ENCODE measurements at places on chromosomes 7 and 10.

GRCh38 chr7:8035647-8036518 is 67.3 kb downstream of the GLCCI1 start:
- DNase-seq = no peak

DNA sequence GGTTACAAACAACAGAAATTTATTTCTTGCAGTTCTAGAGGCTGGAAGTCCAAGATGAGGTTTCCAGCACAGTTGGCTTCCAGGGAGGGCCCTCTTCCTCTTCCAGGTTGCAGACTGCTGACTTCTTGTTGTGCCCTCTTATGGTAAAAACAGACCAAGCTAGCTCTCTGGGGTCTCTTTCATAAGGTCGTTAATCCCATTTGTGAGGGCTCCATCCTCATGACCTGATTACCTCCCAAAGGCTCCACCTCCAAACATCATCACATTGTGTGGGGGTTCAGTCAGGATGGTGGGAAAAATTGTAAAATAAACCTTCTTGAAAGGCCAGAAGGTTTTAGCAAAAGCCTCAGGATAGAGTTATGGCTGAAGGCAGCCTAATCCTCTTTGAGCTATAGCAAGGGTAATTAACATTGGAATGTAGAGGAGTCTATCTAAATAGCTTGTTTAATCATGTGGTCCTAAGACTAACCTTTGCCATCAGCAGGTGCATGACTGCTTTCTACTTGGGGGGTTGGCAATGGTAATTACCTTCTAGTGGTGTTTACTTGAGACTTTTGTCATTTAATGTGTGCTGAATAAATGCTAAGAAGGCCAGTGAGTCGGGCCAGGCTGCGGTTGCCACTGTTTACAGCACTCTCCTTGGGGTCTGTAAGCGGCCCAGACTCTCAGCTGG is 80.8 kb downstream of the PPP1R17 start:
- no peak for DNase-seq

DNA sequence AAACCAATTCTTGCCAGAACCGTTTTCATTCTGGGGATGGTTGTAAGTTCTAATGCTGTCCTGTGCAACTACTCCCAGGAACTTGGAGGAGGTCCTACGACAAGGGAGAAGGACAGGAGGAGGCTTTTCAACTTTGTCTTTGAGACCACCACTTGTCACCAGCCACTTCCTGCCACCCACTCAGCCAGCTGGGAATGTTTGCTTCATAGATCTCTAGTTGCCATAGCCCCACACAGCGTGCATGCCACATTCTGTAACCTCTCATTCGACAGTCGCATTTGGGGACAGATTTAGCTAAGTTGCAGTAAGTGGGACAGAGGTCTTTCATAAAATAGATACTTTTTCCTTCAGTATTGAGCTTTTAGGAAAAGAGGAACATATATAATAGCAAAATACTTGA is 78.0 kb downstream of the TAF3 start:
- no peak for DNase-seq

GRCh38 chr10:132921086-132921485 is 21.3 kb downstream of the CFAP46 start:
- no peak for DNase-seq

DNA sequence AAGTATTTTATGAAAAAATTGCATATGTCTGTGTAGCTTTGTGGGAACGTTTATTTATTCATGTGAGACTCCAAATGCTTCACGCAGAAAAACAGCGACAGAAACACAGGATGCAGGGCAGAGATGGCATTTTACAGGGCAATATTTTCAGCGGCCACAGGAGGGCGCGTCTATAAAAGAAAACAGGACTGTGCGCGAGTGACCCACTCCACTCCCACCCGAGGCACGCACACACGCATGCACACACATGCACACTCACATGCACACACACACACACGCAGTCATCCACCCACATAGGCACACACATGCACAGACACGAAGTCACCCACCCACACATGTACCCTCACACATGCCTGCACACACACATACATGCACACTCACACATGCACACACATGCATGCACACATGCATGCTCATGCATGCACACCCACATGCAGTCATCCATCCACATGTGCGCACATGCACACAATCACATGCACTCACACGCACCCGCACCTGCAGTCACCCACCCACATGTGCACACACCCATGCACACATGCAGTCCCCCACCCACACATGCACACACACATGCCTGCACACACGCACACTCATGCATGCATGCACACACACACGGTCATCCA is 96.3 kb downstream of the DNAJB6 start:
- DNase-seq = peak; percentile 34

DNA sequence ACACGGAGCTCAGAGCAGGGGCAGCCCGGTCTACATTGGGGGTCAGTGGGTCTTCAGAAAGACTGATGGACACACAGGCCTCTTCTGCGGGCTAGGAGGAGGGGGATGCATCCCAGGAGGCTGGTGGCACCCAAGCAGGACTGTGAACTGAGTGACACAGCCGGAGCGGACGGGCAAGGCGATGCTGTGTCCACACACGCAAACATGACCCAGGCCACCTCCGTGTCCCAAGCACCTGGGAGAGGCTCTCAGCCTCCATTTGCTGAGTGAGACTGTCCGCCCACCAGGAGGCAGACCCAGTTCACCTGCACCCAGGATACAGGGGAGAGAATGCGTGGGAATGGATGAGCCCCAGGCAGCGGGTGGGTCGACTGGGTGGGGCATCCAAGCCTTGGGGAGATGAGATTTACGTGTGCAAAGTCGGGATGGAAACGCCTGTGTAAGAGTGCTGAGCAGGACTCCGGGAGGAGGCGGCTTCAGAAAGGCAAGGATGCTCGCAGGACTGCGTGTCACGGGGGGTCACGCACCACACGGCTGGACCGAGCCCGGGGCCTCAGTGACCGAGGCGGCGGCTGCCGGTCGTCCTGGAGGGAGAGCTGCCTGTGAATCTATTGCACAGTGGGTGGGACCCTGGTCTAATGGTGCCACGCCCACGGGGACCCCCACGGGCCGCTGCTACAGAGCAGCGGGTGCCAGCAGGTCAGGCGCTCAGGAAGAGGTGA is 262.8 kb downstream of the ADARB2 start:
- DNase-seq = no peak

DNA sequence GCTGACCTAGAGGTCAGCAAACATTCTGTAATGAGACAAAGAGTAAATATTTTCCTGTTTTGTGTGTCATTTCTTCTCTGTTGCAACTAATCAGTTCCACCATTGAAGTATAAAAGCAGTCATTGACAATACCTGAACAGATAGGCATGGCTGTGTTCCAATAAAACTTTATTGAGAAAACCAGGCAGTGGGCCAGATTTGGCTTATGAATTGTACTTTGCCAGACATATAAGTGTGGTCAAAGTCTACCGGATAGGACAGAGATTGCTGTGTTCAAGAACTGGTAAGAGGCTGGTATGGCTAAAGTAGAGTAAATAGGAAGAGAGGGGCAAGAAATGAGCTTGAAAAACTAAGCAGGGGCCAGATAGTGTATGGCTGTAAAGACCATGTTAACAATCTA is 38.3 kb upstream of the TAC1 start:
- DNase-seq = no peak

- DNase-seq = no peak
These were observed 25.4 kb upstream of the CALU start for GRCh38 chr7:128713794-128714193.

DNA sequence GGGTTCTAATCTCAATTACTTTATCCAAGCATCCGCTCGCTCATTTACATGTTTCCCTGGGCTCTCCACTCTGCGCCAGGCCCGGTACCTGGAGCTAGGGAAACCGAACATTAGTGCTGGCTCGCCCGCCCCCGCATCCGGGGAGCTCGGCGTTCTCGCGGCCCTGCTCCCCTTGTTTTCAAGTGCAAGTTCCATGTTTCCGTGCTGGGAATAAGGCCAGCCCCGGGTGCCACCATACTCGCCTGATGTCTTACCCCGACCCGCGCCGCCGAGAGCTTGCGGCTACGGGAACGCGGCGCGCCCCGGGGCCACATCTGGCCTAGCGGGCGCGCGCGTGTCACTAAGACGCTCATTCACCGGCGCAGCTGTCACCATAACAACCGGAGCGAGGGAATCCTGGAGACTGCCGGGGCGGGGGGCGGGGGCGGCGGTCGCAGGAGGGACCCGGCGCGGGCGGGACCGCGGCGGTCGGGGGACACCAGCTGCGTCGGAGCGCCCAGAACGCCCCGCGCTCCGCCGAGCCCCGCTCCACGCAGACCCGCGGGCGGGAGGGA is at the start of gene NEURL1:
NEURL1 (plus strand) TSS at position 344 of the 554 bp plus-strand sequence. CDS start 683 bp downstream, outside the sequence.
- DNase-seq = no peak

GRCh38 chr7:101166909-101167644 is 1.7 kb upstream of the VGF start:
- DNase-seq = no peak

DNA sequence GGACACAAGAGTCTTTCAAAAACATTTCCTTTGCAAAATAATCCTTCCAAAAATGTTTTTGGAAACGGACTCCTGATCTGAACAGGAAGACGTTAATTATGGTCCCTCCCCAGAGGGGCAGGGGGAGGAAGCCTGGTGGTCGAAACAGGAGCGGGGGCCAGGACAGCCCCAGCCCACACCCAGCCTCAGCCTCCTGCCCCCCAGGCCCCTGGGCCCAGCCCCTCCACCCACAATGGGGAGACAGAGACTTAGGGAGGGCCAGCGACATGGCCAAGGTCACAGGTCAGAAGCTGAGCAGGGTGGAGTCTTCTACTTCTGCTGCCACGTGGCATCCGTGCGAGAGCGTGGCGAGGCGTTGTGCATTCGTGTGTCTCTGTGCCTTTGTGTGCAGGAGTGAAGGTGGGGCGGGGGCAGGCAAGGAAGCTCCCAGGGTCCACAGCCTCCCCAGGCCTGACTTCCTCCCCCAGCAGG is 14.0 kb upstream of the GRIFIN start:
- DNase-seq = no peak

DNA sequence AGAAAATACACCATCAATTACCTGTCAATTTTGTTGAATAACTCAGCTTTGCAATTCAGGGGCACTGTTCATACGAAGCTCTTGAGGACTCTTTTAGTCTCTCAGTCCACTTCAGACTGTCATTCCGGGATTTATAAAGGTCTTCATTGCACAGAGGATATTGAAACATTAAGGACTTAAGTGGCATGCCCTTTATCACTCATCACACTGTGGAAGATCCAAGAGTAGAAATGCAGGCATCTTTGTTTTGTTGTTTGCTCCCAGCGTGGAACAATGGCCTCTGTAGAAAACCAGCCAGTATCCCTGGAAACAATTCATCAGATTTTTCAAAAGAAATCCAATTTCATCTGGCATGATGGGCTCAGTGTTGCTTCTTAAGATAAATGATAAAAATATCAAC is 66.3 kb upstream of the LRGUK start:
- no peak for DNase-seq

DNA sequence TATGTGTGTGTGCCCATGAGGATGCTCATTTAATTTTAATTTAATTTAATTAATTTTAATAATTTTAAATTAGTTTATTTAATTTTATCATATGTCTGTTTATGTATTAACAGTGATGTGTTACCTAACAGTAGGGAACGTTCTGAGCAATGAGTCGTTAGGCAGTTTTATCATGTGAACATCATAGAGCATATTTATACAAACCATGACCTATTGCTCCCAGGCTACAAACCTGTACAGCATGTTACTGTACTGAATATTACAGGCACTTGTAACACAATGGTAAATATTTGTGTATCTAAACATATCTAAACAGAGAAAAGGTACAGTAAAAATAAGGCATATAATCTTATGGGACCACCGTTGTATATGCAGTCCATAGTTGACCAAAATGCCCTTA is 13.7 kb upstream of the CFAP69 start:
- DNase-seq = no peak

- DNase-seq = no peak
These were observed 62.9 kb upstream of the TRIM8 start for GRCh38 chr10:102581401-102581800.

DNA sequence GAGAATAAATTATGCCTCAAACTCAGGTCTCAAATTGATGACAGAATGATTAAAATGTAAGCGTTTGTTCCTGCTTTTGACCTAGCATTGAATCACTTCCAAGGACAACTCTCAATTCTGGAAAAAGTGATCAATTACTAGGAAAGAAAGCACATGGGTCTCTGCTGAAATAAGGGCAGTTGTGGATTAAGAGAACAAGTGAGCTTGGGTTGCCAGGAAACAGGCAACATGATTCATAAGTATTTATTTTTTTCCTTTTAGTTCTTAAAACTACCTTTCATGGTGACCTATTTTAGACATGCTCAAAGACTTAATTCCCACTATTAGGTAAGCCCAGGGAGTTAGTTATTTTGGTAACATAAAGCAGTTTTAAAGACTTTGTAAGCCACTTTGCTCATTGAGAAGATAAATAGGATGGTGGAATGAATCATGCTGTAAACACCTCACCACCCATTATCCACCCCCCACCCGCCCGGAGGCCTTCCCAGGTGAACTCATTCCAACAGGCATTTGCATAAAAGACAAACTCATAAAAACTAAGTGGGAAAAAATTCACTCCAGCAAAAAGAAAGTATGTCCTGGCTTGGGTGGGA is 728.3 kb downstream of the SORCS1 start:
- DNase-seq = no peak

All from renal cortex interstitium (tissue), 15 donors.